ENCODE measurements at places on chromosomes 5 and 9. TPM values are rescaled to one million over a fixed set of nuclear protein-coding genes. Genes with fewer than 3 reads are reported as not detected.

The TMC1 gene
- total RNA-seq = not detected

The C5orf58 gene
- not detected for total RNA-seq

The LCN2 gene
- not detected for total RNA-seq

The GFI1B gene
- not detected for total RNA-seq

Measured in activated naive CD8-positive, alpha-beta T cell treated with anti-CD3 and anti-CD28 coated beads for 36 hours (primary cell).